Large intestine (tissue), 12 donors: ENCODE measurements at places on chromosomes 6 and 20.

DNA sequence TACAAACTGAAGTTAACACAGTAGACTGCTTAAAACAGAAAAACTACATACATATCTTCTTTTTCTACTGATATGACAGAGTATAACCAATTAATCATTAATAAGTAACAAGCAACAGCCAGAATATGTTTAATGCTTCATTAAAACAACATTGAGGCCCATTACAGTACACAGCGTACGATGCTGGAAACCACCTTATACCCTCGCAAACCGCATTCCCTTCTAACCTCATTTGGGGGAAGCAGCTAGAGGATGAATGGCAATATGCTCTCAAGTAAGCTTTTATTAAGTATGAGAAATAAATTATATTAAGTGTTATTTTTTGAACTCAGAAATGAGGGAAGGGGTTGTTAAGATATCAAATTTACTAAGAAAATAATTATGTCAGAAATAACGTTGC, 142.4 kb downstream of the GMDS start:
- no peak for DNase-seq

DNA sequence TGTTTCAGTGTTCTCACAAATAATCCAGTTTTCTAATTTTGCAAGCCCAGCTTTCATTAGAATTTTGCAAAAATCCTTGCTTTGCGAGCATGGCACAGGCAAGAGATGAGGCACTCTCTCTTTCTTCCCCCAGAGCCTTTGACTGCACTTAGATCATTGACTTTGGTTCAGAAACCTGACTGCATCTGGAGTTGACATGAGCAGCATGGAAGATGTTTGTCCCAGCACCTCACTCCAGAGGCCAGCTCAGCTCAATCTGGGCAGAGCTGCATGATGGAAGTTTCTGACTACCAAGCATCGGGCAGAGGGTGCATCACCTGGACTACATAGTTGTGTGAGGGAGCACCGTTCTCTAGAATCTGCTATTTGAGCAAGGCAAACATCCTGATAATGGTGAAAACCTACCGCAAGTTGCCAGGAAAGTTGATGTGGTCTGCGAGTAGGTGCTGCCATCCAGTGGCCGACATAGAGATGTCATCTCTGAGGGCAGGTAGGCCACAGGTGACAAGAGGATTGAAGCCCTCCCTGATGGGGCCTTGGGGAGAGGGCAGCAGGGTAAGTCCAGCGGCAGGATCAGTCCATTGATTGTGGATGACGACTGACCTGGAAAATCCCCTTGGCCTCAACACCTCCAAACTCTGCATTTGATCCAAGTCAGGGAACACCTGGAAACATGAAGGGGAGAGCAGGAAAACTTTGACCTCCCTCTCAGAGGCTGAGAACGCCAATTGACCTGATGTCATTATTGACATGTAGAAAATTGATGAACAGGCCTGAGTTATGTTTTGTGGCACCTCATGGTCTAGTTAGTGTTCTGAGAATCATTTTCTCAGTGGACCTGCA, 3.8 kb upstream of the LPA start:
- DNase-seq = peak; percentile 27

DNA sequence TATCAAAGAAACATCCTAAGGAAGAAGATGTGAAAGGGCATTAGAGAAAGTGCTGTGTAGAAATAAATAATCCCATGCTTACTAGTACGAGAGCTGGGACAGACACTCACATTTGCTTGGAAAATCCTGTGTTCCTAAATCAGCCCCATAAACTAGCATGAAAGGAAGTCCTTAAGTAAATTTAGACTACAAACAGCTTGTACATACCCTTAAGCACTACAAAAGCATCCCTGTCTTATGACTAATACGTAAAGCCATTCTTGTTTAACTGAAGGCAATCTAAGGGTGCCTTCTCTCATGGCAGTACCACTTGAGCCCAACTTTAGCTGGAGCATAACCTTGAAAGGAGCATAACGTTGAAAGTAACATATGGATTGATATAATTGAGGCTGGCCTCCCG, 15.4 kb upstream of the FOXQ1 start:
- no peak for DNase-seq

GRCh38 chr20:44959638-44960102, 527 bp downstream of the TOMM34 start:
- DNase-seq = no peak

- DNase-seq = no peak
These were observed 5.2 kb downstream of the SLC35D3 start for GRCh38 chr6:136927292-136927691.

- no peak for DNase-seq
These were observed 117.6 kb upstream of the PRSS16 start for GRCh38 chr6:27129917-27130316.

DNA sequence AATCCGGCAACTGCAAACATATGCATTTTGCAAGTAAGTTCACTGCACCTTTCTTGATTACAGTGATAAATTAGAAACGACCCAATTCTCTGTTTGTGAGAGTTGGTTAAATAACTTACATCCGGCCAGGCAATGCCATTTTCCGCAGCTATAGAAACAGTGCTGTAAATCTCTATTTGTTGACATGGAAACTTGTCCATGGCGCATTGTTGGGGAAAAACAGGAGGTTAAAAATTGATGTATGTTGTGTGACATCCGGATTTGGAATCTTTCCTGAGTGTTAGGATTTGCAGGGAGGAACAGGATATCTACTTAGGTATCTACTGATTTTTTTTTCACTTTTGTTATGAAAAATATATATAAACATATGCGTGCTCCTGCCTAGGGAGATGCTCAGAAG, 66.5 kb downstream of the DLGAP4 start:
- DNase-seq = no peak

- DNase-seq = peak; percentile 58
These were observed 35.0 kb downstream of the FAM50B start for GRCh38 chr6:3884007-3884745.

DNA sequence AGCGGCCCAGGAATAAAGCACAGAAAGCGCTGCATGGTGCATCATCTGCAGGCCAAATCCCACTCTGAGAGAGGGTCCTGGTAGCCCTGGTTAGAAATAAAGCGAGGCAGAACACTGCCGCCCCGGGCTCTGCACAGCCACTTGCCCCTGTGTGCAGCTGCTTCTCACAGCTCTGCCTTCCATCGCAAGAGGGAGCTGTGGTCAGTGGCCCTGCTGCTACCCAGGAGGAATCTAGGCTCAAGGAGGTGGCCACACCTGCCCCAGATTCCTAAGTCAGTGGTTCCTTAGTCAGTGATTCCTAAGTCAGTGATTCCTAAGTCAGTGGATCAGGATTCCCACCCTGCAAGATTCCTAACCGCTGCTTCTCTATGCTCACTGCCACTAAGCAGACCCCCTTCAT, 8.8 kb downstream of the CDH4 start:
- DNase-seq = no peak

GRCh38 chr6:99611148-99611547, 4.5 kb downstream of the PRDM13 start:
- DNase-seq = no peak

- no peak for DNase-seq
These were observed 5.7 kb downstream of the CDC40 start for GRCh38 chr6:110185879-110186278.

DNA sequence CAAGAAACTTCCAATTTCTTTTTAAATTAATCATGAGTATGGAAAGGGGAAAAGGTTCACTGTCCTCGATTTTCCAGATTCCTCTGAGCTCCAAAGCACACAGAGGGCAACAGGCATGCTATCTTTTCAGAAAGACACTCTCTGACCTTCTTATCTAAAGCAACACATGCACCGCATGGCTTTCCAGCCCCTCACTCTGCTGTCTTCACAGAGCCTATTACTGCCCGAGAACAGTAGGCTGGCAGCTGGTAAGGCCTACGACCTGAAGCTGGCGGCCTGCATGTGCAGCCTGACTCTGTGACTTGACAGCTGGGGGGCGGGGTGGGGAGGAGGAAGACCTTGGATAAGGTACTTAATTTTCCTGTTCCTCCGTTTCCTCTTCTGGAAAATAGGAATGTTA, 86.3 kb downstream of the ELOVL4 start:
- DNase-seq = no peak

- no peak for DNase-seq
These were observed 66.7 kb upstream of the TOP1 start for GRCh38 chr20:40961686-40962640.

DNA sequence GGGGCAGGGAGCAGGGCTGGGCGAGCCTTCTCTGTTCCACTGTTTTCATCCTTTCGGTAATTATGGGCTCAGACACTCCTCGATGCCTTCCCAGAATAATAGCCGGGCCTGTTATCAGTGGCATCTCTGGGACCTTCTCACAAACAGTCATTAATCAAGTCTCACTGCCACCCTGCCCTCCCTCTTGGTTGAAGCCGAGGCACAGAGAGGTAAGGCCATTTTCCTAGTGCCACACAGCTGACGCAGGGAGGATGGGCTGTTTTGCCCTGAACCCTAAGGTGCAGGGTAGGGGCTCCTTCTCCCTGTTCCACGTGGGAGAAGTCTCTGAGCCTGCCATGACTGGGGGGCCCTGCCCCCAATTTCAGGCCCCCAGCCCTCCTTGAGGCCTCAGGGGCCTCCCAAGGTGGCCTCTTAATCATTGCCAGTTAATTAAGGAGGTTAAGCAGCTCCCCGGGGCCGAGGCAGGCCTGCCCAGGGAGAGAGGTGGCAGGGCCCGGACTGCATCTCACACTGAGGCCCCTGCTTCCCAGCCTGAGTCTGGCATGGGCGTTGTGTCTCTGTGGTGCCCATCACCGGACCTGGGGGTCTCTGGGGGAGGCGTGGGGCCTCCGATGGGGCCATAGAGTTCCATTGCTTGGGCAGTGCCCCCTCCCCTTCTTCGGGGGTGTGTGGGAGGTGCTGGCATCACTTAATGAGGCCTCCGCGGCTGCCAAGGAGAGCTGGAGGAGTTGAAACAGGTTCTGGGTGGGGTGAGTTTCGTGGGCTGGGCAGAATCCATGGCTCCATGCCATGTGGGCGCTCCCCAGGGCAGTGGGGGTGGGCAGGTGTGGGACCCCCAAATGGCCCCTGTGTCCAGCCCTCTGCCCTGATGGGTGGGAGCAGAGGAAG, 42.9 kb downstream of the CEBPB start:
- no peak for DNase-seq

GRCh38 chr6:108027594-108027993, 46.9 kb downstream of the OSTM1 start:
- DNase-seq = no peak

DNA sequence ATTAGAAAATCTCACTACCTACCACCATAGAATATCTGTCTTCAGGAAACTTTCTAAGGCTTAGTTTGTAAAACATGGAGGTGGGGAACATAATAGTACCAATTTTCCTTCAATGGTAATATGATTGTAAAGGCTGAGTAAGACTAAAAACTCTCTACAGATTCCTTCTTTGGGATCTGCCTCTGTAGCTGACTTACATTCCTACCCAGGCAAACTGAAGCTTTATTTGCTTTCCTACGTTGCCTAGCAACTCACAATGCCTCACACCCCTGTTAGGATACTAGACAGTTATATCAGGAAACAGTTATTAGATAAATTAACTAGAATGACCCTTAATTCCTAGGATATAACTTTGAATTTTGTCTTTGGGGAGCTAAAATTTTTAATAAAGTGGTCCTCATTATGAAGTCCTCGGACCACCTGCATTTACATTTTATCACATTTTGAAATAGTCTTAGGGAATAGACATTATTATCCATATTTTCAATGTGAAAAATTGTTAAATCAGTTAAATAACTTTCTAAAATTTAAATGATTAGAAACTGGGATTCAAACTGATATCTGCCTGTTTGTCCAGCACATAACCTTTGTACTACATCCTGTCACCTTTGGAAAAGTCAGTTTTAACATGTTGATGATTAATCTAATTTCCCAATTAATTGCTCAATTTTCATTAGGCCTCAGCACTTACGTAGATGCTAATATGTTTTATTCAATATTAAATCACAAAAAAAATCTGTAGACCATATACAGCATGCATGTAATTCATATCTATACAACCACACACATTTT, 591.4 kb downstream of the RNF144B start:
- peak; percentile 63 for DNase-seq

- no peak for DNase-seq
These were observed 42.2 kb upstream of the TGM6 start for GRCh38 chr20:2338411-2339066.

- DNase-seq = no peak
These were observed 2.9 kb downstream of the STAU1 start for GRCh38 chr20:49185071-49185761.

- DNase-seq = peak; percentile 65
These were observed 12.6 kb downstream of the HSPA12B start for GRCh38 chr20:3744806-3745685.

- DNase-seq = no peak
These were observed 16.2 kb upstream of the IER3 start for GRCh38 chr6:30760549-30760948.

GRCh38 chr6:34053721-34054120, 92.2 kb downstream of the GRM4 start:
- DNase-seq = peak; percentile 11

DNA sequence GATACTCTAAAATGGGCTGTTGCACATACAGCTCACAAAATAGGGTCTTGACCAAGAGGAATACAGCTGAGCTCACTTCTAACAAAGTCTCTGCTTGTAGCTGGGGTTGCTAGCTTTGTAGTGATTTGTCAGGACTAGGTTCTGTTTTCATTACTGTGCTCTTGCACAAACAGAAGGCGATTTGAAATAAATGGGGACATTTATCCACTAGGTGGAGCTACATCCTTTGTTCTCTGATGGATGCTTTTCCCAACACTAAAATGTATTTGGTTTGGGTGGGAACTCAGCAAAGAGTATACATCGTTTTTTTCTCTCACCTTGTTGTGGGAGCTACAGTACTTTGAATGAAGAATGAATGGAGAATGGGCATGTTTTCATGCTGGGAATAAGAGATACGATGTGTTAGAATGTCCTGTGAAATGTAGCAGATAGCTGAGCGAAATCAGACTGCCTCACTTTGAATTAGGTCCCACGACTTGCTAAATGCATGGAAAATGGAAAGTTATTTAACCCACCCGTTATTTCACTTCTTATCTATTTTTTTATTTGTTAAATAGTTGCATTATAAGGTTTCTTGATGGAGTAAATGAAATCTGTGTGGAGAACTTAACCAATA, 494.7 kb upstream of the MAP3K7 start:
- DNase-seq = peak; percentile 64

DNA sequence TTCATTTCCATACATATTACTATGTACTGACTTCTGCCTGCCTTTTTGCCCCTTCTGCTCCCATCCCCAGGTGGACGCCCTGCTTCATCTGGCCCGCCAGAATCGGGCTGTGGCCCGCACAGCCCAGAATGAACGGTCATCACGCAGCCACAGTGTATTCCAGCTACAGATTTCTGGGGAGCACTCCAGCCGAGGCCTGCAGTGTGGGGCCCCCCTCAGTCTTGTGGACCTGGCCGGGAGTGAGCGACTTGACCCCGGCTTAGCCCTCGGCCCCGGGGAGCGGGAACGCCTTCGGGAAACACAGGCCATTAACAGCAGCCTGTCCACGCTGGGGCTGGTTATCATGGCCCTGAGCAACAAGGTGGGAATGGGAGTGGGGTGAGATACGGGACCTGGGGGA, 4.7 kb upstream of the PHF1 start:
- no peak for DNase-seq

- DNase-seq = no peak
These were observed 4.0 kb downstream of the MKKS start for GRCh38 chr20:10430000-10430466.
